ENCODE measurements at places on chromosomes 4 and X.

GRCh38 chr4:61160478-61160877 is 39.6 kb upstream of the ADGRL3 start:
- DNase-seq: no peak

- no peak for DNase-seq
Measured at GRCh38 chrX:154025230-154025629, 5.5 kb upstream of the IRAK1 start.

DNA sequence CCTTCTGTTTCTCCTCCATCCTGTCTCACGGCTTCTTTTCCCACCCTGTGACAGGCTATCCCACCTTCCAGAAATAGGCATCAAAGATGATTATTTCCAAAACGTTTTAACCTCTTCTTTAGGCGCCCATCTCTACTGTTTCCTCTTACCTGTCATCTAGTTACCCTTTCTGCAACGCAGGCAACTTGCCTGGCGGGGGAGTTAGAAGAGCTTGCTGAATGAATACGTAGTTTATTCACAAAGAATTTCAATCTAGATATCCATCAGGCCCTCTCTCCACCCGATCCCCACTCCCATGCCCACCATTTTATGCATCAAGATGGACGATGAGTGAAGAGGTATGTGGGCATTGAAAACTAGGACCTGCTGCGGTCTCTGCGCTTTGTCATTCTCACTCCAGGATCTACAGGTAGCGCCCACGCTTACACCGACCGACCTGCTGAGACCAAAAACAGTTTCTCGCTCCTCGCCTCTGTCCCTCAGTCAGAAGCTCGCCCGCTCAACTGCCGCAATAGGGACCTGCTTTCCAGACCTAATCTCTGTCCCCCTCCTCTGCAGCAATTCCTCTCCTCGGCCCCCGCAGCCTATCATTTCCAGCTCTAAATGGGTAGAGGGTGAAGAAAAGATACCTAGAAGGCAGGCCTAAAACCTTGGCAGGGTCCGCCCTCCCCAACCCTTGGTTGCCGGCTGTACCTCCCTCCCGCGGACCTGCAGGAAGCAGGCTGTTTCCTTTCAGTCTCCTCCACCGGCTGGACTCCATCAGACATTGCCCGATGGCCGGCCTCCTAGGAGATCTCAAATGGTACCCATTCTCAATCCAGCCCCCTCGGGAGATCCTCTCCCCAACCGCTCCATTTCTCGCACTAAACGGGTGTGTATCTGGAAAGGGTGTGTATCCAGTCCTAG is 624 bp downstream of the BEX5 start:
- DNase-seq: no peak

- DNase-seq: no peak
Measured at GRCh38 chr4:77009511-77010115, 60.1 kb downstream of the SEPTIN11 start.

GRCh38 chrX:120755066-120755846 is 120.4 kb downstream of the CT47B1 start:
- DNase-seq: no peak

DNA sequence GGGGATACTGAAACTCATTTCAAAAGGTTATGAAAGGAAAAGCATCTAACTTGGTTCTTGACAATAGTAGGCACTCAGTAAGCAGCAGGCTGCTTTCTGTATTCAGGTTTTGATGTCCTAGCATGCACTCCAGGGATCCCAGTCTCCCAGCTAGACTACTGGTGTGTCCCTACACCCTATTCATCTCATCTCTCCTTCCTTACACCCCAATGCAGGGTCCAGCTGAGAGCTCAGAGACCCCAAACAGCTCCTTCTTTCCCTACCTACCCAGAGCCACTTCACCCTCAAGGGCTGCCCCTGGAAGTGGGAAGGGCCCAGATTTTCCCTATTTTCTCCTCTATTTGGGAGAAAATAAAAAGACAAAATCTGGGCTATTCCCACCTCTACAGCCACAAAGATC is 1.6 kb upstream of the EFNB1 start:
- no peak for DNase-seq

- no peak for DNase-seq
Measured at GRCh38 chrX:106585478-106585877, 26.3 kb upstream of the RADX start.

GRCh38 chr4:8403976-8404375 is 36.5 kb downstream of the ACOX3 start:
- no peak for DNase-seq

GRCh38 chrX:28920153-28920943 is 333.1 kb downstream of the IL1RAPL1 start:
- DNase-seq: no peak

DNA sequence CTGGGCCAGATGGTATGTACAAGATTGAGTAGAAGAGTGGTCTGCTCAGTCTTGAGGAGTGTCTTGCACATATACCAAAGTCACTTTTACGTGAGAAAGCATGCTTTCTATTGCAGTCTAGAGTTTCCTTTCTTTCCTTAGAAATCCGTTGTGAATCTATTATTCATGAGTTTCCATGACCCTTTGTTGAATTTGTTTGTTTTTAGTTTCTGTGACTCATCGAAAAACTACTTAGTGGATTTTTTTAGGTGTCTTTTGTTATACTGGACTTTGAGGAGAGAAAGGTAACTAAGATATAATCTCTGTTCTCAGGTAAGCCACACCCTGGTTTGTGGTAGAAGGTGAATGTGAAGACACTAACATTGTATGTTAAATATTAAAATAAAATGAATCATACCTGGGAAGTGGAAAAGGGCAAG is 23.0 kb downstream of the GALNT7 start:
- DNase-seq: no peak

DNA sequence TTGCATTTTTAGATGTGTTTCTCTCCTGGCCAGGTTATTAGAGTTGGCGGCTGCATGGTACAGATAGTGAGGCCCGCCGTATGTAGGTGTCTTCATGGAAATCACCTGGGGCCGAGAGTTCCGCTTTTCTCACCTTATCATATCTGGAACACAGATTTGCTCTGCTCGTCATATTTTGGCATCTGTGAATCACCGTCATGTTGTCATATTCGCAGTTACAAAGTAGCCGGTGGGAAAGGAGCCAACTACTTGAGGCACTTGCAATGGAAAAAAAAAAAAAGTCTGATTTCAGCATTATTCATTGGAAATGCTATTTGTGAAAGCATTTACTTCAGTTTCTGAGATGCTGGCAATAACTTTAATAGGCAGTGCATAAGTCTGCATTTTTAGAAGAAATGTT is 1715.2 kb upstream of the TENM3 start:
- no peak for DNase-seq

DNA sequence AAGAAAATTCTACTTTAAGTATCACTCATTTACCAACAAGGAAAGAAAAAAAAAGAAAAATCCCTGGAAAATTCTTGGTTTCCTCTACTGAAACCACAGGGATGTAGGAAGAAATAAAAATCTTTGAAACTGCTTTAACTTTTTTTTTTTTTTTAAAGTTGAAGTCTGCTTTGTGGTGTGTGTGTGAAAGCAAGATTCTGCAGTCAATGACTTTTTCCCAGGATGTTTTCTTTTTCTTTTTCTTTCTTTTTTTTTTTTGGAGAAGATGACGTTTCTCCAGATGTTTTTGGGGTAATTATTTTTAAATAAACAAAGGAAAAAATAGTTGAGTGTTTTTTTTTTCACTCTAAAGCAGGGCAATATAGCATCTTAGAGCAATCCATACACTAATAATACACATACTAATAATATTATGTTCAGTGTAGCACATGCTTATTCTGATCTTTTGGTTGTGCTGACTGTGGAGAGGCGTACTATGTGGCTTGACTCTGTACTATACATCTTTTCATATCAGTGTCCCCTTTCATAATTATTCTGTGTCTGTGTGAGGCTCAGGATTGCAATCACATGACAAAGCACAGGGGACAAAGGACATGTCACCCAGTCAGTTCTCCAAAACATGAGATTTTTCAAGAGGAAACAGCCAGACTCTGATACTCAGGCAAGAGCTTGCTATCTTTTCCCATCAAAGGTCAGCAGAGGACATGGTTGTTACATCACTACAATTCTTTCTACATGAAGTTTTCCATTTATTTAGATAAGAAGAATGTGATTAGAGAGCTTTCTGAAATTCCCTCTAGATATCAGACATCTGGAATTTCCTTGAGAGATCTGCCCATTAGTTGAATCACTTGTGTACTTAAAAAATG is 111.0 kb downstream of the PDE5A start:
- DNase-seq: no peak

GRCh38 chr4:44845993-44846392 is 119.6 kb upstream of the GNPDA2 start:
- no peak for DNase-seq

GRCh38 chr4:101218346-101218745 is 129.0 kb downstream of the PPP3CA start:
- no peak for DNase-seq

- DNase-seq: no peak
Measured at GRCh38 chr4:139916041-139916440, 237.9 kb downstream of the MAML3 start.

GRCh38 chr4:73308286-73308685 is 49.7 kb upstream of the ANKRD17 start:
- DNase-seq: no peak

DNA sequence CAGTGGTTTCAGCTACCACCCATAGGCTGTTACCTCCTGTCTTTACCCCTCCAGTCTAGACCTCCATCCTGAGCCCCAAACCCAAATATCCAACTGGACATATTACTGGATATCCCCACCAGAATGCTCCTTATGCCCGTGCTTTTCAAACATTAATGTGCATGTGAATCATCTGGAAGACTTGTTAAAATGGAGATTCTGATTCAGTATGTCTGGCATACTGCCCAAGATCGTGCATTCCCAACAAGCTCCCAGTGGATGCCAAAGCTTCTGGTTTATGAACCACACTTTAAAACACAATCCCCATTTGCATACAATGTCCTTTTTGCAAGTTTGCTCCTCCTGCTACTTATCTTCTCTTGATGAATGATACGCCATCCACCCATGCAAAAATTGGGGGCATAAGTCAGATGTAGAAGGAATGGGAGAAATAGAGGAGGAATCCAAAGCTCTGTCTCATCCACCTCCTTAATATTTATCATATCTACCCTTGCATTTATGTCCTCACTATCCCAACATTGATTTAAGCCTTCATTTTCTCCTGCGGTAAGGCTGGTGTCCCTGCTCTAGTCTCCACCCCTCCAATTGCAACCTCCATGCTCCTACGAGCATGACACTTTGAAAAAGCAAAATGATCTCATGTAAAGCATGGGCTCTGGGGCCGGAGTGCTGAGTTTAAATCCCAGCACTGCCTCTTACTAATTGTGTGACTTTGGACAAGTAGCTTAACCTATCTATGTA is 7.4 kb upstream of the PGRMC1 start:
- peak; percentile 54 for DNase-seq

GRCh38 chr4:52015366-52015765 is 4.8 kb downstream of the LRRC66 start:
- DNase-seq: no peak

DNA sequence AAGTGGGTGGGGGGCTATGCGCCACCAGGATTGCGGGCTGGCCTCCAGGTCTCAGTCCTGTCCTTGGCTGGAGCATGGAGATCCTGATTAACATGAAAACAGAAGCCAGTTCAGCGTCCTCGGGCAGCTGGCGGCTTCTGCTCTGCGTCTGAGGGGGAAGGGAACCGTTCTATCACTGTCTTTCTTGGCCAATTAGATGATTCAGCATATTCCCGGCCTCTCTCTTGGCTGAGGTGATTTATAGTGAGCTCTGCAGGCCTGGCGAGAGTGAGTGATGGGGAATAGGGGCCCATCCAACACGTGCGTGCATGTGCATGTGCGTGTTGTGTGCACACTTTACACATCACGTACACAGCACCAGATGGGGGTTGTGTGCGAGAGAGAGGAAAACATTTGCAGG is 145.8 kb upstream of the ATP6AP2 start:
- peak; percentile 65 for DNase-seq

GRCh38 chrX:100512471-100512870 is 72.3 kb upstream of the TNMD start:
- no peak for DNase-seq

DNA sequence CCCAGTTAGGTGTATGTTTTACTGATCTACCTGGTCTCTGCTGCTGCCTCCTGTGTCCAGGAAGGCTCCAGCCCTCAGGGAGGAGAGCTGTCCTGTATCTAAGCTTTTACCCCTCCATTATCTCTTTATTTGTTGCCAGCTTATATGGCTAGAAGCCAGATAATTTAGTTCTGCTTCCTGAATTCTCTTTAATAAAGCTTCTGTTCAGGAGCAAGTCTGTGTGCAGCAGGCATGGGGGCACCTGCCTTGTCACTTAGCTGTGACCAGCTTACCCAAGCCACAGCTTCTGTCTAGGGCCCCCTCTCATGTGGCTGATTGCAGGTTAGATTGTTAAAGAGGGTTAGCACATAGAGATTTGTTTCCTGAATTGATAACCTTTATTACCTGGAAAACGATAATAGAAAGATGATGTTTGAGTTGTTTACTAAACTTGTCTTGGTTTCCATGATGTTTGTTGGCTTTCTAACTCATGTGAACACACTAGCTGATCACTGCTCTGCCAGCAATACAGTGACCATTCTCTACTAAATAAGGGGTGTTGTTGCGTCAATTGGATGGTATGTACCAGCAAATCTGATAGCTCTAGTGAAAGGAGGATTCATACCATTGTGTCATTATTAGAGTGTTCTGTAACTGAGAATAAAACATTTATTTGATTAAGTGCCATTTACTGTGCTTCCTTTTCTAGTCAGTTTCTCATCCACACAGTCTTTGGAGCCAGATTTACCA is 189.8 kb upstream of the ANK2 start:
- DNase-seq: no peak

GRCh38 chrX:67727576-67727975 is 183.8 kb downstream of the AR start:
- DNase-seq: no peak
